ENCODE measurements at places on chromosomes 2 and 18.

GRCh38 chr2:233686928-233687327 lies 5.2 kb downstream of the UGT1A7 start:
- DNase-seq, result no peak

DNA sequence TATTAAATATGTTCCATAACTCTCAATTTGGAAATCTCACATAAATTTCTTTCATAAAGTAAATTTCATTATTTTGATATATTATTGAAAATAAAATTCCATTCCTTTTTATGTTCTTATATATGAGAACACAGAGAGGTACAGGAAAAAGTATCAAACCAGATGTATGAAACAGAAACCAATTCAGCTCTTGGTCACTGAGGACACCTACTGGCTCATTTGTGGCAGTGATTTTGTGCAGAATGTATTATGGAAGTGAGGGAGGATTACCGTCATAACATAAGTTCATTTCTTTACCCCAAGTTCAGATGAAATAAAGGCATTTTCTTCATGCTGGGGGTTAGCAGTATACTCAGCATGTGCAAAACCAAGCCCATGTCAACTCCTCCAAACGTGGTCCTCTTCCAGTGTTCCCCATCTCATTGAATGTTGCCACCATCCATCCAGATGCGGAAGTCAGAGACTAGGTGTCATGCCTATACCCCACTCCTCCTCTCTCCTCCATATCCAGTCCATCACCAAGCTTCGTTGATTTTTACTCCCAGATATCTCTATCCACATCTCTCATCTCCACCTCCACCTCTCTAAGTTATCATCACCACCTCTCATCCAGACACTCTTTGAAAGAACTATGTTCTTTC lies 41.7 kb upstream of the MALL start:
- DNase-seq, result peak; percentile 88

GRCh38 chr2:95087379-95087778 lies 34.2 kb downstream of the MRPS5 start:
- DNase-seq, result no peak

GRCh38 chr18:62372156-62372555 lies 47.0 kb downstream of the TNFRSF11A start:
- DNase-seq, result no peak

- peak; percentile 96 for DNase-seq
Measured at GRCh38 chr2:43458014-43458628, 137.7 kb downstream of the THADA start.

GRCh38 chr2:39696838-39697237 lies 31.1 kb downstream of the TMEM178A start:
- DNase-seq, result peak; percentile 80

DNA sequence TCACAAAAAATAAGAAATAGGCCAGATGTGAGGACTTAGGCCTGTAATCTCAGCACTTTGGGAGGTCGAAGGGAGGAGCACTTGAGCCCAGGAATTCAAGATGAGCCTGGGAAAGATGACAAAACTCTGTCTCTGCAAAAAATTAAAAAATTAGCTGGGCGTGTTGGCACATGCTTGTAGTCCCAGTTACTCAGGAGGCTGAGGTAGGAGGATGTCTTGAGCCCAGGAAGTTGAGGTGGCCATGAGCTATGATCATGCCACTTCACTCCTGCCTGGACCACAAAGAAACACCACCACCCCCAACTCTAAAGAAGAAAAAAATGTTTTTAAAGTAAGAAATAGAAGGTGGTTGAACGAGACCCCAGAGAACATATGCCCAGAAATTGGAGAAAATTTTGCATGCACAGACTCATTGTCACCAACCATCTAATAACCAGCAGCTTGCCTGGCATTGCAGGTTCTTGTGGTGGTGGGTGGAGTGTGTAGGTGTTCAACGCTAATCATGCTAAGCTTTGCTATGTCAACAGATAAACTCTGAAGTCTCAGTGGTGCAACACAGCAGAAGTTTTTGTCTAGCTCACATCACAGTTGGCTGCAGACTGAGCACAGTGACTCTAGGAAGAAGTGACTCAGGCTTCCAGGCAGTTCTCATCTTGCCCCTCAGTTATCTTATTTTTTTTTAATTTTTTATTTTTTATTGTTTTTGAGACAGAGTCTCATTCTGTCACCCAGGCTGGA lies 18.6 kb downstream of the ARL4C start:
- no peak for DNase-seq

DNA sequence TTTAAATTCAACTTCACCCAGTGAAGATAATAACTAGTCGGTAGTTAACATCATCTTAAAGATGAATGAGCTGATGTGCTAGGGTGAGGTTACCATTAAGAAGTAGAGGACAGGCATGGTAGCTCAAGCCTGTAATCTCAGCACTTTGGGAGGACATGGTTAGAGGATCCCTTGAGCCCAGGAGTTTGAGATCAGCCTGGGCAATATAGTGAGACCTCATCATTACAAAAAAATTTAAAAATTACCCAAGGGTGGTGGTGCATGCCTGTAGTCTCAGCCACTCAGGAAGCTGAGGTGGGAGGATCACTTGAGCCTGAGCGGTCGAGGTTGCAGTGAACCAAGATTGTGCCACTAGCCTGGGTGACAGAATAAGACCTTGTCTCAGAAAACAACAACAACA lies 4.7 kb downstream of the GALNT5 start:
- no peak for DNase-seq

- no peak for DNase-seq
Measured at GRCh38 chr18:39058386-39059000, 1492.9 kb upstream of the CELF4 start.

DNA sequence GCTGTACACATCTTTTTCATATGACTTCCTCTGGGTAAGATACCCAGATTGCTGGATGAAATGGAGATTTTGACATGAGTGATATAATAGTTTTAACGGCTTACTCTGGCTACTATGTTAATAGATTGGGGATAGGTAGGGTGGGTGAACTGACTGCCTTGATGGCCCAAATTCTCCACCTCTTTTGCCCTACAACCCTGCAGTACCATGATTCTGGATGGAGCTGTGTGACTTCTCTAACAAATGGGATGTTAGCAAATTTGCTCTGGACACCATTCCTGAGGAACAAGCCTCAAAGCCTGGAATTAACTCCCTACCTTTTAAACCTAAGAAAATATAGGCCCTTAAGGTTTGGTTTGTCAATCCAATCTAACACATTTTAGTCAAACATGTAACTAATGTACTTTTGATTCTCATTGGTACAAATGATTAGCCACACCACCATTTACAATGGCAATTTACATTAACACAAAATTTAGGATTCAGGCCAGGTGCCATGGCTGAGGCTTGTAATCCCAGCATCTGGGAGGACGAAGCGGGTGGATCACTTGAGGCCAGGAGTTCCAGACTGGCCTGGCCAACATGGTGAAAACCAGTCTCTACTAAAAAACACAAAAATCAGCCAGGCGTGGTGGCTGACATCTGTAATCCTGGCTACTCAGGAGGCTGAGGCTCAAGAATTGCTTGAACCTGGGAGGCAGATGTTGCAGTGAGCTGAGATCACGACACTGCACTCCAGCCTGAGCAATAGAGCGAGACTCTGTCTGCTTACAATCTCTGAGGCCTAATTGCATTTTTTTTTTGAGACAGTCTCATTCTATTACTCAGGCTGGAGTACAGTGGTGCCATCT lies 12.8 kb downstream of the CLK1 start:
- DNase-seq, result no peak

DNA sequence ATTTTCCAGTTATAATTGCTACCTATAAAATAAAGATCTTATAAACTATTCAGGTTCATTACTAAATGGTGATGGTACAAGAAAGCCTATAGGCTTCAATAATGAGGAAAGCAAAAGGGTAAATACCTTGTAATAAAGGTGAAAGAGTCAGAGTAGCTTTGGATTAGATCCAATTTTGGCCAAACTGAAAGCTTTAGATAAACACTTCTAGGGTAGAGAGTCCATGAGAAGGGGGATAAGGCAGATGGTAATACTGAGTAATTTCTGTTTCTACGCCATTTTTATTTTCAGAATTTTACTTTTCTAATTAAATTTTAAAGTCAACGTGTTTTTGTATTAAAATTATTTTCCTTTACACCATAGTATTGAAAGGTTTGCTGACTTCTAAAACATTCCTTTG lies 9.4 kb downstream of the CASP8 start:
- DNase-seq, result no peak

GRCh38 chr2:163733956-163734355 lies 1.9 kb downstream of the FIGN start:
- no peak for DNase-seq

DNA sequence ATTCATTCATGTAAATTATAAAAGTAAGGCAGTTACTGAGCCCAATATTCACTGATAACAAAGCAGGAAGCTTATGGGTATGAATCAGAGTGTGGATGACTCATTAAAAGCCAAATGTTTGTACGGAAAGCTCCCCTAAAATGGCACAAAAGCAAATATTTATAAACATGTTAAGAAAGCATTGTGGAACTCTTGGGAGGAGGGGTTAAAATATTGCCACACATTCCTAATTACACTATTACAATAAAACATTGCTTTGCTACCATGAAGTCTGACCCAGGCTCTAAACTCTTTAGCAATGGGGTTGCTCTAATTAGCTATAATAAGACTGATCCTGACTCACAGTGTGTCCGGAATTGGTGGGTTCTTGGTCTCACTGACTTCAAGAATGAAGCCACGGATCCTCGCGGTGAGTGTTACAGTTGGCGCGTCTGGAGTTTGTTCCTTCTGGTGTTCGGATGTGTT lies 110.9 kb downstream of the NAB1 start:
- DNase-seq, result peak; percentile 92

GRCh38 chr2:98771721-98772524 lies 41.0 kb upstream of the MGAT4A start:
- DNase-seq, result peak; percentile 50

- peak; percentile 37 for DNase-seq
Measured at GRCh38 chr2:223837287-223838061, at the start of gene AP1S3. TSS of gene AP1S3 (minus strand) at chr2:223837582. CDS start at chr2:223837450, 132 bp downstream.

DNA sequence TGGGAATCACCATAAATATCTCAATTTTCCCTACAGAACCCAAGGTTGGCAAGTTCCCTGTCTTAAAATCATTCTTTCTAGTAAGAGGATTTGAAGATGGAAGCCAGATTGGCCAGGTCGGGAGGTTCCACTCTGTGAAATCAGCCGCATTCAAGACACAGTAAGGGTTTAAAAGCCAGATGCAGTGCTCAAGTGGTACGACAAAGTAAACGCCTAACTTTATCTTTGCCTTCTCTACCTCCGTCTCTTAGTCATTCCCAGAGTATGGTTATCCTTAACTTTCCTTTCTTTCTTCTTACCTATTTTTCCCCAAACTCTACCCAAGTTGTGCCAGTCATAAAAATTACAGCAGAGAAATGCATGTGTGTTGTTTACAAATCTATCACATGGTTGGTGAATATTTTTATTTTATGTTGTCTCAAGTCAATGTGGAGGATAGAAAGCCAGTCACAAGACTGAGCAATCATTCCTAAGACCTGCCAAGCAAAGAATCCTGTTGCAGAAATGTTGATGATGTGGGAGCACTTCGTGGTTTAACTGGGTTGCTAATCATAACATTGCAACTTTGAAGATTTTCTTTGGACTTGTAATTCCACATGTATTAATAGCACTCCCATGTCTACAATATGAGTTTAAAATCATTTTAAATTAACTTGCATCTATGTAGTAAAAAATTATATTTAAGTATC lies 62.6 kb downstream of the SLC40A1 start:
- peak; percentile 30 for DNase-seq

DNA sequence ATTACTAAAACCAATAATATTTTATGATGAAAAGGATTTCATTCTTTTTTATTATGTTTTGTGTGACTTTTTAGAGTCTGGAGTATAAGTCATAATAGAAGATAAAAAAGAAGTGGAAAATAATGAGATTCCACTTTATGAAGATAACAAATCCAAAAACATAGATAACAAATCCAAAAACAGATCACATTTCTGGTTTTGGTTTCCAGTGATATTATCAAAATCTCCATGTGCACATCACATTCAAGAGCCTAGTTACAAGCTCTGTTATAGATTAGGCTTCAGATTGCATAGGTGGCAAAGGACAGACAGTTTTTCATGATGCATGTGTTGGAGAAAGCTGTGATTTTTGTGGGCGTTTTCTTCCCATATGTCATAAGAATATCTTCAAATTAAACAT lies 648.2 kb downstream of the STK39 start:
- DNase-seq, result no peak

DNA sequence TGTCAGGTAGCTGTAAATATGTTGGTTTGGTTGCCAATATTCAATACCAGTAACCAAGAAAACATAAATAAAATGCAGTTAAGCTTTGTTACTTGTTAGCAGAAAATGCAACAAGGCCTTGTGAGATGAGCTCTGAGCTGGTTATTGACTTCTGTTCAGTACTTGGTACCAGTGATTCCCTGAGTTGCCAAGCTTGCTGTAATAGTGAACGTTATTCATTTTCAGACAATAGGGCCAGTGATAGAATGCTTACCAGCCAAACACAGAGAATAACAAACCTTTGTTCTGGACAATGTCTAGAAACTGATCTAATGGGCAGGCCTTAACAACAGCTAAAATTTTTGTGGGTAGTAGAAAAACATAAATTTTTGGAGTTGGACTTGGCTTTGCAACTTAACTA lies 29.5 kb downstream of the RASGRP3 start:
- DNase-seq, result no peak

DNA sequence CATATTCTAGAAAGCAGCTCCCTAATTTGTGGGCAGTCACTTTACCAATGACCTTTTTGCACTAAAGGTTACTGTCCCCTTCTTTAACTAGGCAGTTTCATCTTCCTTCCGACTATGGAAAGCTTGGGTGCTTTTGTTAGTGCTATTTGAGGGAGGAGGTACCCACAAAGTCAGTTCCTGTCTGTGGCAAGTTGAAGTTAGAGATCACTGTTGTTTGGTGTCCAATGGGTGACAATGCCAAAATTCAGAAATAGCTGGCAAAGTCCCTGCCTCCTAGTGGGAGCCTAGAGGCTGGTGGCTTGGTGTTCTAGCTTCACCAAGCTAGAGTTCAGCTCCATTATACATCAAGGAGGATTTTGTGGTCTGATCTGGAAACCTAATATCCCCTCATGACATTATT lies 87.1 kb upstream of the PNPT1 start:
- DNase-seq, result no peak

DNA sequence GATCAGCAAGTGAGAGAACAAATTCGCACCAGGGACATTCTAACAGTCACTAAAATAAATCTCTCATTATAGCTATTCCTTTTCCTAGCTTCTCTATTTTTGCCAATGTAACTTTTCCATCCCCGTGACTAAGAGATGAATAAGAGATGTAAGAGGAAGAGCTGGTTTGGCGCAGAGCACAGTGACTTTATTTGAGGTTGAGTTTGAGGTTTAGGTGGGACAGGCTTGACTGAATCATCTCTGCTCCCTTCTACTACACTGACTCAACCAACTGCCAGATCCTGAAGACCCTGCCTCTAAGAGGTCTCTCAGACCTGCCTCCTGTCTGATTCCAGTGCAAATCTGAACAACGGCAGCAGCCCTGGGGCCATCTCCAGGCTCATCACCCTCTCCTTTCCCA lies 28.0 kb downstream of the RFX8 start:
- peak; percentile 98 for DNase-seq

DNA sequence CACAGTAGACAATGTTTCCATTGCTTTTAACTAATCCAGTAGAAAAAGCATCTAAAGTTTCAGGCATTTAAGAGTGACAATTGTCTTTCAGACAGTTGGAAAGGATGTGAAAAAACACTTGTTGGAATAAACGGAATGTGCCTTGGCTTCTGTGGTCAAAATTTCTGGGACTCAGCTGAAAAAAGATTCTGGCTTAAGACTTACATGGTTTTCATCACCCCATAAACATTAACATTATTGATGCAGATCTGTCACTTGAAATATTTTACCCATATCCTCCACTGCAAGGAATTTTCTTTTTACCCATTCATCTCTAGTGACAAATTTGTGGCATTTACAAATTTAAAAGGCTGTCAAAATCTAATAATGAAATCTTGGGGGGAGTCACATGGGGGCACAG lies 166.0 kb downstream of the SRBD1 start:
- DNase-seq, result no peak

GRCh38 chr2:127911737-127912136 lies 26.0 kb upstream of the AMMECR1L start:
- no peak for DNase-seq
